Liver (tissue), 10 donors: ENCODE measurements at places on chromosomes 7 and 10. TPM values are rescaled to one million over a fixed set of nuclear protein-coding genes. Genes with fewer than 3 reads are reported as not detected.

The DGKB gene
- total RNA-seq: 0.09 TPM

The CALML3 gene
- total RNA-seq: not detected

The EFCAB10 gene
- total RNA-seq: not detected

The CHST15 gene
- total RNA-seq: 16.5 TPM

The ACSM6 gene
- not detected for total RNA-seq

The NPFFR1 gene
- total RNA-seq: under 0.01 TPM

The ST7 gene
- total RNA-seq: 28.3 TPM
